ENCODE measurements at places on chromosomes 7 and 10. TPM values are rescaled to one million over a fixed set of nuclear protein-coding genes. Genes with fewer than 3 reads are reported as not detected.

GRCh38 chr10:44186821-44187220 lies 198.1 kb downstream of the CXCL12 start:
- DNase-seq = no peak

GRCh38 chr10:70461397-70462348 lies 16.9 kb upstream of the PALD1 start:
- DNase-seq = peak; percentile 75

- no peak for DNase-seq
Observed at GRCh38 chr7:127021019-127021738, 231.6 kb downstream of the GRM8 start.

- DNase-seq = no peak
Observed at GRCh38 chr7:93453262-93453661, 121.3 kb downstream of the CALCR start.

DNA sequence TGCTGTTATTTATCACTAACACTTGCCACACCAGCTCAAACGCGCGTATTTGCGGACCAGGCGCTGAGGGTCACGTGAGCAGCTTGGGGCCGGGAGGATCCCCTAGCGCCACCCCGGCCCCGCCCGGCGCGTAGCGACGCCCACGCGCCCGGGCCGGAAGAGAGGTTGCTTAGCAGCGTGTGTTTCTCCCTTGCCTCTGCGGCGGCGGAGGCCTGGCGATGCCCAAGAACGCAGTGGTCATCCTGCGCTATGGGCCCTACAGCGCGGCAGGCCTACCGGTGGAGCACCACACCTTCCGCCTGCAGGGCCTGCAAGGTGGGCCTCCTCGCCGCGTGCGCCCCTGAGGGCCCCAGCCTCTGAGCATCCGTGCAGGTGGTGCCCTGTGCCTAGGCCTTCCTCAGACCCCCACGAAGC lies at the start of gene C10orf53:
C10orf53 (plus strand) TSS at position 172 of the 414 bp plus-strand sequence; CDS start at position 219, 47 bp downstream.
- peak; percentile 67 for DNase-seq

The FFAR4 gene
- 1.0 TPM for total RNA-seq

DNA sequence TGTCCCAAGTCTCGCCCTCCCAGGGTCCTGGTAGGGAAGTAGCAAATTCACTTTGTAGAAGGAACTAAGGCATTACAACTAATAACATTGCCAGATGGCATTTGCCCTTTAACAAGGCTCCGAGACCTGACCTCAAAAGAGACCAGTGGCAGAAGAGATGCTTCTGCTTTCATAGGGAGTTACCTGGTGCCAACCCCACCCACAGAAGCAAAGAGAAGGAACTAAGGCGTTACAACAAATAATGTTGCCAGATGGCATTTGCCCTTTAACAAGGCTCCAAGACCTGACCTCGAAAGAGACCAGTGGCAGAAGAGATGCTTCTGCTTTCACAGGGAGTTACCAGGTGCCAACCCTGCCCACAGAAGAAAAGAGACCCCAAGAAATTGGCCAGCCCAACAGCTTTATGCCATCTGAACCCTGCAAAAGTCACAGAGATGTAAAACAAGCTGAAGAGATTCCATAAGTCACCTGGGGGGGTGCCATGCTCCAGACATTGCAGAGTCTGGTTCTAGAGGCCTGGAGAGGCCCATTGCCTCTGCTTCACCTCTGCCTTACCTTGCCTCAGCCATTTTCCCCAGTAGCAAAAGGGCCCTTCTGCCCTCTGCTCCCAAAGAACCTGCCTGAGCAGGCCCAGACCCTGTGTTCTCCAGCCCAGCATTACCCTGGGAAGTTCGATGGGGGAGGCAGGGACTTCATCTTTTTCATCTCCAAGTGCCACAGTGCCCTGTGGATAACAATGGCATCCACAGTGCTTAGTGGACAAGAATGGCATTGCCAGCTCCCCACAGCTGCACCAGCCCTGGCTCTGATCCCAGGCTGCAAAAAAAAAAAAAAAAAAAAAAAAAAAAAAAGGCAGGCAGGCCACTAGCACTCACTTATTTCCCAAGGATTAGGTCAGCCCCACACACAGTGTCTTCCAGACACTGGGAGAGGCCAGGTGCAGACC lies 179.5 kb upstream of the PLXNA4 start:
- DNase-seq = no peak

- DNase-seq = no peak
Observed at GRCh38 chr10:119285495-119286267, 78.3 kb downstream of the GRK5 start.

The HOXA1 gene
- total RNA-seq = 2.4 TPM

The LEP gene
- not detected for total RNA-seq

GRCh38 chr10:128257428-128257827 lies 131.2 kb upstream of the MKI67 start:
- no peak for DNase-seq

- DNase-seq = no peak
Observed at GRCh38 chr10:65943451-65943850, 982.4 kb upstream of the LRRTM3 start.

The SUV39H2 gene
- total RNA-seq = 5.1 TPM

The CYP3A7 gene
- total RNA-seq = not detected
